CD4-positive, alpha-beta T cell treated with Interleukin-10 for 1 hour (primary cell): ENCODE measurements at places on chromosomes 2 and 18.

DNA sequence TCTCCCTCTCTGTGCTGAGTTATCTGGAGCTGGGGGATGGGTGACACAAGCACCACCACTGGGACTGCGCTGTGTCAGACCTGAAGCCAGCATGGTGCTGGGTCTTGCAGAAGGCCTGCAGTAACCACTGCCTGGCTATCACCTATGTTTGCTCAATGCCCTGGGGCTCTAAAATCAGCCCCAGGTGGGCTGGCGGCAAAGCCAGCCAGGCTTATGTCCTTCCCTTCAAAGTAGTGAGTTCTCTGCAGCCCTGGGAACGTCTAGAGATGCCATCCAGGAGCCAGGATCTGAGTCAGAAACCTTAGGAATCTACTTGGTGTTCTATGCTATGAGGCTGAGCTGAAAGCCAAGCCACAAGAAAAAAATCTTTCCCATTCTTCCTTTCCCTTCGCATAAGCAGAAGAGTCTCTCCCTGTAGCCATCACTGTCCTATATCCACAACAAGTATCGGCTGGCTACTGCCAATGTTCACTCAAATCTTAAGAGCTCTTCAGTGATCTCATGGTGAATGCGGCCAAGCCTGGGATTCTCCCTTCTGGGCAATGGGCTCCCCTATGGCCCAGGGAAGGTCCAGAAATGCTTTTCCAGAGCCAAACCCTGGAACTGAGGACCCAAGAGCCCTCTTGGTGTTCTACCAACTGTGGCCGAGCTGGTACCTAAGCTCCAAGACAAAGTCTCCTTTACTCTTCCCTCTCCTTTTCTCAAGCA is 248.7 kb downstream of the ZNF385B start:
- DNase-seq: no peak

- DNase-seq: no peak
Observed at GRCh38 chr18:31954349-31954748, 11.4 kb upstream of the TRAPPC8 start.

GRCh38 chr2:181792906-181793305 is 98.6 kb upstream of the ITPRID2 start:
- DNase-seq: no peak

DNA sequence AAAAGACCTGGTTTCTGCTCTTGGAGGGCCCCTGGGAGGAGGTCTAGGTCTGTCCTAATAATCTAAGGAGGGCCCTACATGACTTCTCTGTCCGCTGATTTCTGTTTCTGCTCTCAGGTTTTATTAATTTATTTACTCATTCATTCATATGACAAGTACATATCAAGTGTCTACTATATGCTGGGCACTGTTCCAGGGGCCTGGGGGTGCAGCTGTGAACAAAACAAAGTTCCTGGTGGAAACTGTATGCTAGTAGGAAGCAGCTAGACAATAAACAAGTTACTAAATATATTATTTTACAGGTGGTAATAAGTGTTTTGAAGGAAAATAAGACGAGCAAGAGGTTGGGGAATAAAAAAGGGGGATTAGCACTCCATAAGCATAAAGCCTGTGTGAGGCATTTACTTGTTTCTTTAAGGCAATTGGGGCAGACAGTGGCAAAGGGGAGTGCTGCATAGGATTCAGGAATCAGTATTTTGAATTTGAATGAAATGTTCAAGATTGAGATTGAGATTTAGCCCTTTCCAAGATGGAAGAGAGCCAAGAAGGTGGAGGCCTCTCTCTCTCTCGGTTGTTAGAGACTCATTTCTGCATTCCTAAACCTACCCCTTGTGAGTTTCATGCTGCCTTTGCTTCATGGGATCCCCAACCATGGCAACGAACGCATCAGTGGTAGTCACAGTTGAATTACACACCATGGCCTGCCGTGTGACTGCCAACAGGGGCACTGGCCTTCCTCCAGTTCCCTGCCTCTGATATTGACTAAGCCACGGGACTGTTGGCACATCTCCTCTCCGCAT is 28.3 kb downstream of the DRC1 start:
- DNase-seq: no peak

- DNase-seq: no peak
Observed at GRCh38 chr18:67421651-67422050, 94.9 kb downstream of the DSEL start.

GRCh38 chr2:191190861-191191552 is 40.2 kb upstream of the STAT4 start:
- no peak for DNase-seq

- DNase-seq: no peak
Observed at GRCh38 chr18:72470391-72470790, 73.8 kb downstream of the CBLN2 start.

GRCh38 chr2:56014046-56014730 is 90.6 kb upstream of the EFEMP1 start:
- no peak for DNase-seq

GRCh38 chr18:59359576-59359952 is 499 bp upstream of the LMAN1 start:
- DNase-seq: no peak

GRCh38 chr2:104408266-104408665 is 445.6 kb upstream of the POU3F3 start:
- no peak for DNase-seq

DNA sequence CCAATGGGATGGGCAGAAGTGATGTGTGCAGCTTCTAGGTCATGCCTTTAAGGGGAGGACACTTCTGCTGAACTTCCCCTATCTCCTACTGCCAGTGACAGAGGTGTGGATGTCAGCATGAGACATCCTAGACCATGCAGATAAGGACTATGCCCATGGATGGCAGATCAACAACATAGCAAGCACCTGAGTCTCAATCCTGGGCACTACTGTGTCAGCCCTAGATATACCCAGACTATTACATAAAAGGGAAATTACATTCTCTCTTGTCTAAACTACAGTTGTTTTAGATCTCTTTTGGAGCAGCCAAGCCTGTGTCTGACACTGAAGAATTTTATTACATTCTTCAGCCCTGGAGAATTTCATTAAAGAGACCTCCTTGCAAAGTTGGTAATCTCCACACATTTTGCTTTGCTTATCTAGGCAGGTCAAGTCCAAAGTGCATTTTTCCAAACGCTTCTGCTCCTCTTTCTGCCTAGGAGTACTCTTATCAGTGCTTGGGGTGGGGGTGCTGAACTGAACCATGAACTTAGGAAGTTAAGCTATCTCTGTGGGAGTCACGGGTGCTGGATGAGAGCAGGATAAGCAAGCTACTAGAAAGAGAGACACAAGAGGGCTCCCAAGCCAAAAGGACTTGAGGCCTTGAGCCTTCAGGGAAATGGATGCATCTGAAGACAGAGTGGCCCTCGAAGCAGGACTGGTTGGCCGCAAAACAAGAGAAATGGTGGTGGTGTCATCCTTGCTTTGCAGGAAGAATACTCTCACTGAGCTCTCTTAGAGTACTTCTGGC is 95.2 kb upstream of the SPRED2 start:
- no peak for DNase-seq

DNA sequence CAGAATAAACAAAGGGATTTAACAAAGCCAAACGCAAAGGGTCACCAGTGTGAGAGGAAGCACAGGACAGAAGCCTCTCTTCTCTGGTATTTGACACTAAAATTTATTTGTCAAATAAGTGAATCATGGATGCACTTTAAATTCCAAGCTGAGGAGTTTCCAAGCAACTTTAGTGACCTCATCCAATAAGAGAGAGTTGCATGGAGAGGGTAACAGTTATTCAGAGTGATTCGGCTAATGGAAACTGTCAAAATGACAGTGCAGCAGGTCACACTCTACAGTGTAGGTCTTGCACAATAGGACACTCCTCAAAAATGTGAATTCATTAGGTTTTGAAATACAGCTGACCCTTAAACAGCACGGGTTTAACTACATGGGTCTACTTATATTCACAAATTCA is 103.9 kb upstream of the ACVR1C start:
- no peak for DNase-seq
